SHP77 (cell line): ENCODE measurements at places on chromosomes 16 and 17.
A peak's percentile ranks its signal among the peaks of the same experiment; 100 is the strongest.

DNA sequence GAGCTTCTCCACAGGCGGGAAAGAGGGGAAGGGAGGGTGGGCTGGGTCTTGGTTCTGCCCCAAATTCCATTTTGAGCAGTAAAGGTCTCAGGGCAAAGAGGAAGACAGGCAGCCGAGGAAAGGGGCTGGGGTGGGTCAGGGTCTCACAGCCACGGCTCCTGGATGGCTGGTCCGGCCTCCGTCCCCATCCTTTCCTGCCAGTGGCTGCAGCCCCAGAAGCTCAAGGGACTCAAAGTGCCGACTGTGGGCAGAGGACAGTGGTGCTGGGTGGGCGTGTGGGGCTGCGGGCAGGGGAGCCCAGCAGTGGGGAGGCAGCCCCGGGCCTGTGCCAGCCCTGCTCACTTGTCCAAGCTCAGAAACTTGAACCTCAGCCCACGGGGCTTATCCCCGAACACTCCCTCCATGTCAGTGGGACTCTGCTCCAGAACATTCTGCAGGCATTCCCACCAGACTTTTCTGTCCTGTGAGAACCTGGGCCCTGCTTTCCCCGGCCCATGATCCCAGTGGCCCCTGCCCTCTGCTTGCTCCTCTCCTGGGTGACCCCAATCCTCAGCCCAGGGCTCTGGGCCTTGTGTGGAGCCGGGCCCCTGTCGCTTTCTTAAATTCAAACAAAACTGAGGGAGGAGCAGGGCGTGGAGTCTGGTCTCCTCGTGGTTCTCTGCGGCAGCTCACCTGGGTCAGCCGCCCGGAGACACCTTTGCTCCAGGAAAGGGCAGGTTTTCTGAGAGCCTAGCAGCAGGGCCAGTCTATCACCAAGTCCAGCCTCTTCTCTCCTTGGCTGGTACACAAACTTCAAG is 117.8 kb upstream of the METRNL start:
- no peak for DNase-seq

DNA sequence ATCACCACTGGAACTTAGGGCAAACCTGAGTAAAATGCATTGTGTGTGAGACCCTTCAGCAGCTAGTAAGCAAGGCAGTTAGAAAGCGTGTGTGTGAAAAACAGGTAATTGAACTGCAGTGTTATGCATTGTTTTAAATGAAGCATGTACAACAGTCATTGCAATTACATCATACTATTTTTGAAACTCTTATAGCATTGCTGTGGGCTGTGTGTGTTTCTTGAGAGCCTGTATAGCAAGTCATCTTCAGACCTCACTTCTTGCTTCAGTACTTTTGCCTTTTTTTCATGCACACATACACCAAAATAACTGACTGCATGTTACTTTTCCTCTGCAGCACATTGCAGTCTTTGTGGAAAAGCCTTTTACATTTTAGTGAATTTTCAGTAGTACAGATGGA is 19.2 kb downstream of the PTRH2 start:
- no peak for DNase-seq

GRCh38 chr17:15354256-15354655 is 12.9 kb upstream of the TEKT3 start:
- no peak for DNase-seq

DNA sequence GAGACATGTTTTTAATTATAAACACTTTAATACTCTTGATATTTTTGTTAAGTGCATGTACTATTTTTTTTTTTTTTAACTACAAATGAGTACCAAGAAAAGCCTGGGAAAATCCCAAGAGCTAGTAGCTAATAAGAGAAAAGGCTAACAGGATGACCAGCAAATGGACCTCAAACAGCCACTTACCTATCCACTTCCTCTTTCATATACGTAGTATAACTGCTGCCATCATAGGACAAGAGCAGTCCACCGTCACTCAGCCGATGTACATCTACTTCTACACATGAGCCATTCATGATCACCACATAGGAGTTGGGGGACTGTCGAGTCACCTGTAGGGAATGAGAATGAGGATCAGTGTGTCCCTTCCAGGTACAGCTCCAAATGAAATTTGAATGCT is 128.0 kb upstream of the C17orf78 start:
- no peak for DNase-seq

GRCh38 chr17:74252211-74252610 is 21.8 kb upstream of the DNAI2 start:
- no peak for DNase-seq

DNA sequence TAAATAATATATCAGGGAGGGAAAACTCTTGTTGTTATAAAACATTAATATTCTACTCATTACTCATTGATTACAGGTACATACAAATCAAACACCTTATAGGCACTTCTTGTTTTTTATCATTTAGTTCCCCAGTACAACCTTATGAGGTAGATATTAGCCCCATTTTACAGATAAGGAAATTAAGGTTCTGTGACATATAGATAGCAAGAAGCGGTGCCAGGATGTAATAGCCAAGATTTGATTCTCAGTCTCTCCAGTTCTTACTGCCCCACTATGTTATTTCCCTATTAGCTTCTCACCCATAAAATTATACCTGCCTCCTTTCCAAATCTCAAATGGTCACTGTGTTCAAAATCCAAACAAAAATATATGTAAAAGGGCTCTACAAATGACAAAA is 36.9 kb downstream of the CMTM3 start:
- DNase-seq = no peak

DNA sequence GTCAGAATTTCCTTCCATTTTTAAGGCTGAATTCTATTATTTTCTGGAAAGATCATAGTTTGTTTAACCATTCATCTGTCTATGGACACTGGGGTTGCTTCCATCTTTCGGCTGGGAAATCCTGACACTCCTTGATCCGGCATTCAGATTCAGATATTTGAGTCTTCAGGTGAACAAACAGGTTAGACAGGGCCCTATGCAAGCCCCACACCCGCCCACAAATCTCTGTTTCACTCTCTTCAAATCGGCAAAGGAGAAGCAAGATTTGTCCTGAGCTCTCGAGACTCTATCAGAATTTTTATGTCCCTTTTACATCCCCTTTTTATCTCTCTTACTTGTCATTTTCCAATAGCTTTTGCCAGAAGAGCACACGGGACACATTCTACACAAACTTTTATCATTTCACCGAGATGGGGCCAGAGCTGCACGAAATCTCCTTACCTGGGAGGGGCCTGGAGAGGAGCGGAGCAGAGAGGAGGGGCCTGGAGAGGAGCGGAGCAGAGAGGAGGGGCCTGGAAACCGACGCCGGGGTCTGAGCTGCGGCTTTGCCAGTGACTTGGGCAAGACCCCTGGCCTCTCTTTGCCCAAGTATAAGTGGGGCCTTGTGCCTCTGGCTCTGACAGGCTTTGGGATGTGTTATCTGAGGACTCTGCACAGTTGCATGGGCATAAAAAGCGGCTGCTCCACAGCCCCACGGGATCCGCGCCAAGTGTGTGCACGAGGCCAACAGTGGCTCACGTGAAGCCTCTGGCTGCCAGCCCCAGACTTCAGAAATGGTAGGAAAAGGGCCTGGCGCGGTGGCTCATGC is 54.3 kb upstream of the RBFOX3 start:
- DNase-seq = no peak

- DNase-seq = peak; percentile 18
These were observed 9.7 kb downstream of the RHBDL3 start for GRCh38 chr17:32275060-32276042.

- no peak for DNase-seq
These were observed 15.4 kb downstream of the CD7 start for GRCh38 chr17:82301916-82302567.

GRCh38 chr17:7997186-7997585 is 5.2 kb upstream of the GUCY2D start:
- DNase-seq = peak; percentile 66

GRCh38 chr17:49624896-49625295 is 49.2 kb downstream of the NXPH3 start:
- no peak for DNase-seq

DNA sequence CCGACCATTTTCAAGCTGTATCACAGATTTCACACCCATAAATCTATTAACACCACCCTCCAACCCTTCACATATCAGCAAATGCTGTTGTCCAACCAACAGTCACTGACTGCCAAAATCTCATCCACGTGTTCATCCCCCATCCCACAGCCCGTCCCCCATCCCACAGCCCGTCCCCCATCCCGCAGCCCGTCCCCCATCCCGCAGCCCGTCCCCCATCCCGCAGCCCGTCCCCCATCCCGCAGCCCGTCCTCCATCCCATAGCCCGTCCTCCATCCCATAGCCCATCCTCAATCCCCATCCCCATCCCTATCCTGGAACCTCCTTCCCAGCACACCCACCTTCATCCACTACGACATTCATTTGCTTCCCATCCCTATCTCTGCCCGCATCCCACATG is 14.1 kb downstream of the DLG4 start:
- DNase-seq = no peak

GRCh38 chr17:2755891-2756724 is 6.7 kb upstream of the CCDC92B start:
- peak; percentile 46 for DNase-seq

DNA sequence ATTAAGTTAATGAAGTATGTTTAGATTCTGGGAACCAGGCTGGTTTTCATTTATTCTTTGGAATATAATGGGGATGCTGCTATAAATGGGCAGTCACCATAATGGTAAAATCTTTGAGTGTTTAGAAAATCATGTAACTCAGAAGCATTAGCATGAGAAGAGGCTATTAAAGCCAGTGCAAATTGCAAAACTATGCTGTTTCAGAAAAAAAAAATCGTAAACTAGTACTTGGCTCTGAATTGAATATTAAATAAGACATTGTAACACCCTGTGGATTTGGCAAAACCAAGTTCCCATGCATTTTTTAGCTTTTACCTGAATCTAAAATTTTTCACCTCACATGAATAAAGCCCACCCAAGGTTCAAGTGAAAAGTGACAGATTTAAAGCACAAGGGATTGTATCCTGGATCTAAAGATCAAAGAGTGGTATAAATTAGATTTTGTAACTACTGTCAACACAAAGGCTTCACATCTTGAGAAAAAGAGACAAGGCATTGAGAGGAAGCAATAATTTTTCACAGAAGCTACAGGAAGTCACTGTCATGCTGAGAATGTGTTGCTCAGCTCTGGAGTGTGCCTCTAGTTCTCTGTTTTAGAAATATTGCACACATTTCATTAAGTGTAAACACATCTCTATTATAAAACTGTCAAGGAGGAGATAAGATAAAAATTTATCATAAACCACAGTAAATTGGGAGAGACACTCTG is 142.2 kb downstream of the ABCA8 start:
- DNase-seq = no peak

DNA sequence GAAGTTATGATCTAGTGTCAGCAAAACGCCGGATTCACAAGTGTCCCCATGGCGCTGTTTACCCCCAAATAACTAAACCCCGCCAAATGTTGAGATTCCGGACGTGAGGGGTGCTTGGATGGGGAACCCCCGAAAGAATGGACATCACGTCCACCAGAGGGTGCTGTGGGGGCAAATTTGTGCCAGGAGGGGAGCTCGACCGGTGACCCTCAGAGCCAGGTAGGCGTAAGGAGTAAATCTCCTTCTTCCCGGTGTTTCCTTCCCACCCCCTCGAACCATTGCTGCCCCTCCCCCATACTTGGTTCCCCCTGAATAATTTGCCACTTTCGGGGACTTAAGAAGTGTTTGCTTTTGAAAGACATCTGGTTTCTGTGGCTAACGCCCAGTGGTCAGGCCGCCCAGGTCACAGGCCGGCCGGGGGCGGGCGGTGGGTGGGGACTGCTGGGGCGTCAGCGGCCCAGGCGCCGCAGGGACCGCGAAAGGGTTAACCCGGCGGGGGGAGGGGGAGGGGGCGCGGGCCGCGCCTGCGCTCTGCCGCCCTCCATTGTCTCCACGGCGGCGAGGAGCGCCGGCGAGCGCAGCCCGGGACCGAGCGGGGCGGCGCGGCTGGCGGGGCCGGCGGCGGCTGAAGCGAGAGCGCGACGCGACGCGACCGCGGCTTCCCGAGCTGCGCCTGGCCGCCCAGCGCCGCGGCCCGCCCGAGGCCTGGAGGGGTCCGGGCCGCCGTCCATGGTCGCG is at the start of gene ZNRF1:
Gene ZNRF1 (plus strand): TSS at position 544 of the 738 bp plus-strand sequence. CDS start 648 bp downstream, outside the sequence.
- DNase-seq = peak; percentile 88

GRCh38 chr17:64306850-64307463 is 43.9 kb upstream of the TEX2 start:
- DNase-seq = peak; percentile 12

GRCh38 chr16:56667581-56668571 is at the start of gene MT1G:
TSS of gene MT1G (minus strand) at chr16:56668065. CDS start at chr16:56667993, 72 bp downstream.
- DNase-seq = no peak

DNA sequence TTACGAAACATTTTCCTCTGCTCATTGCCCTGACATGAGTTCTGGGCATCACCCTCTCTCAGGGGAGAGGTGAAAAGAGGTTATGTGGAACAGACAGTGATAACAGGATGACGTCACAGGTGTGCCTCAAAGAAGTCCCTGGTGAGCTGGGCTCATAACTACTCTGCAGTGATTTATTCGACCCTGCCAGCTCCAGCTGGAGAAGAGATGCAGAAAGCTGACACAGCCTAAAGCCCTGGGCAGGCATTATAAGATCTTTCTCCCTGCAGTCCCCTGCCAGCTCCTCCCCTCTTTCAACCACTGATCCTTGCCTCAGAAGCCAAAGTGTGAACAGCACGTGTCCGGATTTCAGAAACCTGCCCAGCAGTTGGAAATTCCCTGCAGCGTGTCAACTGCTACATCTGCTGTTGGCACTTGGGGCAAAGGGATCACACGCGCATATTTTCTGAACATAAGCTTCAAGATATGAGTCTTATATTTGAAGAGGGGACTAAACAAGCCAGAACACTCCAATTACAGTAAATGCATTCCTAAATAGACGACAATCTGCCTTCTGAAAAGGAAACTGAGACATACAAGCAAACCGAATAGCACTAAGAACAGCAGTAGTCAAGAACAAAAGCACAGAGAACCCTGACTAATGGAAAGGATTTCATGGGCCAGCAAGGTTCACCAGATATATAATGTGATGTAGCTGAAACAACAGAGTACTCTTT is 80.5 kb downstream of the SMG6 start:
- no peak for DNase-seq

GRCh38 chr17:31695456-31696090 is 163.5 kb downstream of the COPRS start:
- DNase-seq = no peak

GRCh38 chr17:57866319-57866718 is 16.5 kb upstream of the MRPS23 start:
- no peak for DNase-seq

- DNase-seq = peak; percentile 69
These were observed 2.1 kb downstream of the ACE start for GRCh38 chr17:63478814-63479494.

- no peak for DNase-seq
These were observed 341.0 kb downstream of the CPPED1 start for GRCh38 chr16:12462426-12463280.

DNA sequence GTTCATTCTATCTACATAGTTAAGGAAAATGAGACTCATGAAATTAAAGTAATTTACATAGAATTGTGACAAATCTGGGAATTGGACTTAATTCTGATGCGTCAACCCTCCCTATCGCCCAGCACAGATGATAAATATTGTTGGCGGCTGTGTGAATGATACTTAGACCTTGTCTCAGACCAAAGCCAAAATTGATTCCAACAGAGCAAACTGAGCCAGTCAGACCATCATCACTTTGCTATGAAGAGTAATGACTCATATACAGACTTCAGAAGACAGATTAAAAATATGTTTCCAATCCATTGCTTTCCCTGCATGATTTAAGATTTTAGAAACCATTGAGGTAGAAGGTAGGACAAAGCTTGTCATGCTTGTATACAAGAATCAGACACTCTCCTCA is 1156.7 kb upstream of the CDH8 start:
- DNase-seq = no peak
